MV-4-11 (cell line): ENCODE measurements at places on chromosomes 13 and 19.

GRCh38 chr13:104650431-104650830, 1584.2 kb upstream of the SLC10A2 start:
- DNase-seq: no peak

GRCh38 chr19:41792513-41793413, 3.6 kb upstream of the CEACAM3 start:
- DNase-seq: peak; percentile 72

DNA sequence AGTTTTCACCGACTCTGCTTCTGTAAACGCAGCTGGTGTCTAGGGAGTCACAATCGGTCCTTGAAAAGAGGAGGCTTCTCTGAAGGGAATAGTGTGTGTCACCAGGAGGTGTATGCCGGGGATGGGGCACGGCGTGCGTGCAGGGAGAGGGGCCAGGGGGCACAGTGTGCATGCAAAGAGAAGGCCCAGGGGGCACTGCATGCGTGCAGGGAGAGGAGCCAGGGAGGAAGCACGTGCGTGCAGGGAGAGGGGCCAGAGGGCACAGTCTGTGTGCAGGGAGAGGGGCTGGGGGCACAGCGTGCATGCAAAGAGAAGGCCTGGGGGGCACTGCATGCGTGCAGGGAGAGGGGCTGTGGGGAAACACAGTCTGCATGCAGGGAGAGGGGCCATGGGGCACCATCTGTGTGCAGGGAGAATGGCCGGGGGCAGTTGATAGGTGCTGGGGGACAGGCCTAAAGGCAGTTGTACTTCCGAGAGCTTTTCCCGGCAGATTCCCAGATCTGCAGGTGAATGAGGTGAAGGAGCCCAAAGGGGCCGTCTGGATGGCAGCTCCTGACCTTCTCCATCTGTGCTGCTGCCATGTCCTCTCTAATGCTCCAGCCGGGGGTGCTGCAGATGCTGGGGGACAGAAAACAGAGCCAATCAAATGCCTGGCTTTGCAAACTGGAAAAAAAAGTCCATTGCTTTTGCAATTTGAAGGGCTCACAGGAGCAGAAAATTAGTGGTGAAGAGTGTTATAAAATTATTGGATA, 36.4 kb downstream of the ATP11A start:
- no peak for DNase-seq

DNA sequence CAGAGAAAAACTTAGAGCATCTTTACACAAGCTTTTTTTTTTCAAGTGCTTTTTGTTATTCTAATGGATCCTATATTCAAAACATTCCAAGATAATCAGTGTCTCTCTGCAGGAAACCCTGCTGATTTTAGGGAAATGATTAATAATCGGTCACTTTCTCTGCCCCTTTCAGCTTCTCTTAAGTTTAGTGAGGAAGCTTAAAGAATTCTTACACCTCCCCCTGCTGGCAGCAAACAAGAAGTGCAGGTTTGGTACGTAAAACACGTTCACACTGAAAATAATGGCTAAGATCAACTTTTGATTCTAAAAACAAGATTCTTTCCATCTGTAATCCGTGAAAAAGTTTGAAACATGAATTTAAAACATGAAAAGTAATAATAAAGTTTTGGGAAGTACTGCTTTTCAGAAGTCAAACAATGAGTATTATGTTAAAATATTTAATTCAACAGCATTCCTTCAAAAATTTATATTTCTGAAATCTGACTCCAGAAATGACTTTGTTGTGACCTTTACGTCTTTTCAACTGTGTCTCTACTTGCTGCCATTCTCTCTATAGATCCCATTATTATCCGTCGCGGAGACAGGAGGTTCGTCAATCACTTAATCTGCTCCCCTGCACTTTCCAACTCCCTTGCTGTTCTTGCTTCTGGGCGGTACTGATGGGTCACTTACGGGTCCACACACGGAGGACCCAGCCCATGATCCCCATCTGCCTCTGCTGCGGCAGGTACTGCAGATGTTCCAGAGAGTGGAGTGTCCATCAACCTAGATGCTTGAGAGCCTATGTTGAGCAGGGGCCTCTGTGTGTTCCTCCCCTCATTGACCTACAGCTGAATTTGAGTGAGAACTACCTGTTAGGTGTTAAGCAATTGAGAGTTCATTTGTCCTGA, 203.1 kb upstream of the EDNRB start:
- DNase-seq: peak; percentile 66

GRCh38 chr19:18157465-18158063, 4.6 kb downstream of the PIK3R2 start:
- no peak for DNase-seq

- DNase-seq: no peak
Measured at GRCh38 chr19:47755762-47756626, 10.6 kb downstream of the NOP53 start.
